ENCODE measurements at places on chromosomes 4 and X. TPM values are rescaled to one million over a fixed set of nuclear protein-coding genes. Genes with fewer than 3 reads are reported as not detected.

SCD5 gene
- total RNA-seq = 45.0 TPM

- peak; percentile 51 for DNase-seq
Observed at GRCh38 chrX:15206306-15206705, 63.6 kb downstream of the ASB9 start.

- peak; percentile 77 for DNase-seq
Observed at GRCh38 chrX:150365051-150365989, 2.2 kb downstream of the MAMLD1 start.

GRCh38 chr4:168654104-168654847, 157.4 kb downstream of the PALLD start:
- no peak for DNase-seq

DNA sequence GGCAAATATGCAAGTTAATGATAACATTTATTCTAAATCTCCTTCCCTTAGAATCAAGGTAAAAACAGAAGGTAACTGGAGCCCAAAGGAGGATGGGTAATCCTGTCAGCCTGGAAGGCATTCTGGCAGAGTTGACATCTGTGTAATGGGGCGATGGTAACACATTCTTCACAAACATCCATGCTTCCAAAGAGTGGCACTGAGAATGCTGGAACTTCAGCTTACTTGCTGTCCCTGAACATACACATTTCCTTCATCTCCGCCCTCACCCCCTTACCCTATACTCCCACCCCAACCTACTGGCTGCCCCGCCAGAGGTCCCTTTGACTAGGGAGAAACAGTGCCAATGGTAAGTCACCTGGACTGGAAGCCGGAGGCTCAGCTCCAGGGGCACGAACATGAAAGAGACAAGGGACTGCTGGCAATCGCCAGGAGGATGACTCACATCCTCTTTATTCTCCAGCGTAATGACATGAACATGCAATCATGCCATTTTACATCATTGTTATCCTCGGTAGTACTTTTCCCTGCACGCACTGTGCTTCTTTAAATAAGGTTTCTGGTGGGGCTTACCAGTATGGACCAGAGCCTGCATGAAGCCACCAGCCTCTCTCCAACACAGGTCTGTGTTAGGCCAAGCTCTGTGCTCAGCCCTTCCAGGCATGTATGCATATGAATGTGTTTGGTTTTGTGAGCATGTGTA, 694.2 kb upstream of the TENM3 start:
- peak; percentile 53 for DNase-seq

DNA sequence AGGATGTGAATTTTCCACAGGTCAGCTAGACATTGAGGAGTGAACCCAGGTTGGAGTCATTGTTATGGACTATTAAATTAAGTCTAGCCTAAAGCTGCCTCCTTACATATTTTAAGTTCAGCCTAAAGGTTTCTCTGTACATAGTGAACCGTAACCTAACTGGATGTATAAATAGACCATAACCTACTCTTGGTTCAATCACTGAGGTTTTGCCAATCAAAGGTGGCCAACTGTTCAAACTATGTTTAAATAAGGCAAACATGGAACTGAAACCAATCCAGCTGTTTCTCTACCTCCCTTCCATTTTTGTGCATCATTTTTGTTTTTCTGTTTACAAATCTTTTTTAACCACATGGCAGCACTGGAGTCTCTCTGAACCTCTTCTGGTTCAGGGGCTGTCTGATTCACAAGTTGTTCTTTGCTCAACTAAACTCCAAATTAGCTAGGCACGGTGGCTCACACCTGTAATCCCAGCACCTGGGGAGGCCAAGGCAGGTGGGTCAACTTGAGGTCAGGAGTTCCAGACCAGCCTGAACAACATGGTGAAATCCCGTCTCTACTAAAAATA, 43.9 kb upstream of the SFRP2 start:
- DNase-seq = no peak

- no peak for DNase-seq
Observed at GRCh38 chrX:1941321-1941720, 326.5 kb downstream of the ASMT start.

- no peak for DNase-seq
Observed at GRCh38 chr4:102552781-102553180, 51.6 kb downstream of the NFKB1 start.
